ENCODE measurements at places on chromosomes 12 and 14. TPM values are rescaled to one million over a fixed set of nuclear protein-coding genes. Genes with fewer than 3 reads are reported as not detected.

CFAP54 gene
- total RNA-seq = 1.7 TPM

SIX6 gene
- total RNA-seq = 0.45 TPM

ANO4 gene
- 2.2 TPM for total RNA-seq

KRT72 gene
- total RNA-seq = 0.19 TPM

SLCO1A2 gene
- 3.8 TPM for total RNA-seq

CFAP251 gene
- 2.7 TPM for total RNA-seq

Measured in motor neuron (in vitro differentiated cells).